ENCODE measurements at places on chromosomes 5 and 9.

DNA sequence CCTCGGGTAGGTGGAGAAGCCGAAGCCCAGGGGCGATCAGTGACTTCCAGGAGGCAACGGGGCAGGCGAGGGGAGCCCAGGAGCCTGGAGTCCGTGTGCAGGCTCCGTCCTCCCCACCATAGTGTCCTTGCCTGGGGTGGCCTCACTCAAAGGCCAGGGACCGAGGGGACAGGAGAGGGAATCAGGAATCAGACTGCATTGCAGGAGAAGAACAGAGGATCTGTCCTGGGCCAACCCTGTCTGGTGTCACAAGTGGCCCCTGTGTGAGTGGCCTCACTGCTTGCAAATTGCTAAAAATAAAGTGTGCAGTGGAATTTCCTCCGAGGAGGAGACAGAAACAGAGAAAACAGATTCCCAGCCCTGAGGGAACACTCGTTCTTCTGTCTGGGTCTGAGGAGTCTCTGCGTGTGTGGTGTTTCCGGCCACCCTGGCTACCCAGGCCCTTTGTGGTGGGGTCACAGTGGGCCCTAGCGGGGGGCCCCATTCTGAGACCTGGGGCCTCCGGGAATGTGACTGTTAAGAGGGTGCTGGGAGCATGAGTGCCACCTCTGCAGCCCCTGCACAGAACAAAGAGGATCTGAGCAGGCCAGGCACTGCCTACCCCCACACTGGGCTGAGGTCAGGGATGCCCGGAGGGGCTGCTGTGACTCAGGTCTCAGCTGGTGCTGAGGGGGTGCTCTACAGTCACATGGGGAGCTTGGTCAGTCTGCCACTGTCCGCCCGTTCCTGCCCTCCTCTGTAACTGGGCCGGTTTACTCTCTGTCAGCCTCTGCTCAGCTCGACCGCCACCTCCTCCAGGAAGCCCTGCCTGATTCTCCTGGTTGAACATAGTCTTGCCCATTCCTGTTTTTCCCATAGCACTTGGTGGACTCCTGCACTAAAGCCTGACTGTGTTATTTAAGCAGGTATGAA lies 7.4 kb downstream of the TRAF1 start:
- DNase-seq, result no peak

DNA sequence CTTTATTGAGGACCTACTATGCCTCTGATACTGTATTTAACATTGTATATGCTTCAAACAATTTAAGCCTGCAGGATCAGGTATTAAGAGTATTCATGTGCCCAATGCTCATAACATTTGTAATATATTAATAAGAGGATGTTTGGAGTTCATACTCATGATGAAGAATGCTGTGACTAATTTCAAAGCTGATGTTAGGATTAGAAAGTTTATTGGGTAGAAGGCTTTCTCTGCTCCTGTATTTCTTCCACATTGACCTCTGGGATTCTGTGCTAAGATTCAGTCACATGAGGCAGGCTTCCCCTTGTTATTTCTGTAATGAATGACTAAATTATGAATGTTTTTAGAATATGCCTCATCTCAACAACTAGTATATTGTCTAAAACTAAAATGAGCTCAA lies 456.4 kb downstream of the NFIB start:
- no peak for DNase-seq

GRCh38 chr5:119330367-119331183 lies 25.2 kb upstream of the TNFAIP8 start:
- no peak for DNase-seq

DNA sequence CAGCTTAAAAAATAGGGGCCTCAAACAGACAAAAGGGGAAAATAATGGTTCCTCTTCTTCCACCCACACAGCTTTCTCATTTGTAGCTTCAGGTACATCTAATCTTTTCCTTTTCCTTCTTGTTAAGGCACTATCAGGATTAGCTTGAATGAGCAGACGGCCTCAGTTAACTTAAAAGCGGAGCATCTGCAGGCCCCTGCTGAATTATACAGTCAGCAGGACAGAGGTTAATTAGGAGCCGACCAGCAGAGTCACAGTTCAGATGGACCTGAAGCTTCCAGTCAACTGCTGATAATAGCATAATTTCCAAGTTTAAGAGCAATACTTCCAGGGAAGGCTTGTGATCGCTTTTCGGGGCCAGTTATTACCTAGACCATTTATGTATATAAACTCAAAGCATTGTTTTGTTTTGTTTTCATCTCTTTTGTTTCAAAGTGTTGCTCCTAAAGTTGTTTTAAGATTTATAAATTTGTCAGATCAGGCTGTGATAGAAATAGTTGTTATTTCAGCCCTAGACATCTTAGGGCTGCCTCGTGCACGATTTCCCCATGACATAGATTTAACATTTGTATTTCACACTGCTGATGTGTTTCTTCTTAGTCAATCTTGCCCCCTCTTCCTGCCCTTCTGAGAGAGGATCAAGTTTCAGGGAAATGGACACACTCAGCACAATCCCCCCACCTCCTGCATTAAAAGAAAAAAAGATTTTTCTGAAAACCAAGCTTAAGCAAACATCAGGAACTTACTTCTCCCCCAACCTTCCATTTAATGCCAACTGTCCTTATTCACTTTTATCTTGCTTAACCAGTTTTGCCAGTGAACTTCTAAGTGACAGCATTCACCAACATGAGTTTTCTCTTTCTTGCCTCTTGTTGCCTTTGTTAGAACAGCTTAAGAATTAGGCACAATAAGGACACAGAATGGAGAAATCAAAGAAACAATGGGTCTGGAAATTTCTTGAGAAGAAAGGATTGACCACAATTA lies 449.8 kb downstream of the ARHGEF28 start:
- no peak for DNase-seq

GRCh38 chr5:95102080-95102479 lies 182.8 kb downstream of the MCTP1 start:
- no peak for DNase-seq

DNA sequence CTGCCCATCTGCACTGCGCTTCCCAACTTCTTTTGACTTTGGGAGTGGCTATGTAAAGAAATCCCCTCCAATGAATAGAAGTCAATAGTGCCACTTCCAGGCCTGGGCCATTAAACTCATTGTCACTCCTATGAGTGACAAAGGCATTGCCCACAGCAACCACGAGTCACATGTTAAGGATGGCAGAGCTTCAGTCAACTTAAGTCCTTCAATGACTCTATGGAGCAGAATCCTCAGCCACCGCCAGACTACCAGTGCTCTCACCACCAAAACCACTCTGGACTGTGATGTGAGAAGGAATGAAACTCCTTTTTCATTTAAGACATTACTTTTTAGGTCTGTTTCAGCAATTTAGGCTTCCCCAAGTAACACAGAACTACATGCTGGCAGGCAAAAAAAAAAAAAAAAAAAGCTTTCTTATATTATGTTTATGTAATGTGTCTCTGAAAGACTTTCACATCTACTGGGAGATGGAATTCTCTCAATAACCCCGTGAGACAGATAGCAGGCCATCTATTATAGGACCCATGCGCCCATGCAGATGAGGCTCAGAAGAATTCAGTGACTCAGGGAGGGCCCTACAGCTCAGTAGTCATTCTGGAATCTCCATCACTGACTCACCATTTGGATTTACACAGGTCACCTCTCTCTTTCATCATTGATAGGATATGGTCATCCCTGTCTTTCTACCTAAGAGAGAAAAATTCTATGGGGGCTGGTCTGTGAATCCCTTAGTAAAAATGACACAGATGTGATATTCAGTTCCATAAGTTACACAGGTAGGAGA lies 180.5 kb downstream of the CEMIP2 start:
- no peak for DNase-seq

DNA sequence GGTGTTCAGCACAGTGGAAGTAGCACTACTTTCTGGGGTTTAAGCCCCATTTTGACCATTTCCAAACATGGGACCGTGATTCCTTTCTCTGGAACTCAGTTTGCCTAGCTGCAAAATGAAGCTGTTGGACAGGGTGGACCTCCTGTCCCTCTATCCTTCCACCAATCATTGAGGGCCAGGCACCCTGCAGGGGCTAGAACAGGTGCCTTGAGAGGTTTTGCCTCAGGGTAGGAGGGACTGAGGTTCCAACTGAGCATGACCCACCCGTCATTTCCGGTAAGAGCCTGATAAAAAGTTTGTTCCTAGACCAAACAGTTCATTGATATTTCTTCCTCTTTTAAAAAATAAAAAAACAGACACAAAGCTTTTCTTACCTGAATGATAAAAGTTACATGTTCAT lies 116.5 kb downstream of the MVB12B start:
- DNase-seq, result no peak

DNA sequence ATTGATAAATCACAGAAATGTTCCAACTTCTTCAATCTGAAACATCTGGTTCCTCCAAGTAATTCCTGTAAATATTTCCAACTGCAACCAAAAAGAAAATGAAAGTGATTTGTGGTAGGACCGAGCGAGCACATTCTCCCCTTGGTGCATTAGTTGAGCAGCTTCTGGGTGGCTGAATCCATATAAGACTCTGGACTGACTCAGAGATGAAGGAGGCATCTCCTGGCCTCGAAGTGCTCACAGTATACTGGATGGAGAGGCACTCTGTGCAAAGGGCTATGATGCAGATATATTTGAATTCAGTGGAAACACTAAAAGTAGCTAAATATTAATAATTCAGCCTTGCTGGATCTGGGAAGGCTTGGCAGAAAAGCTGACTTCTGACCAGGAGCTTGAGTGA lies 265.0 kb downstream of the MARCHF11 start:
- DNase-seq, result no peak

DNA sequence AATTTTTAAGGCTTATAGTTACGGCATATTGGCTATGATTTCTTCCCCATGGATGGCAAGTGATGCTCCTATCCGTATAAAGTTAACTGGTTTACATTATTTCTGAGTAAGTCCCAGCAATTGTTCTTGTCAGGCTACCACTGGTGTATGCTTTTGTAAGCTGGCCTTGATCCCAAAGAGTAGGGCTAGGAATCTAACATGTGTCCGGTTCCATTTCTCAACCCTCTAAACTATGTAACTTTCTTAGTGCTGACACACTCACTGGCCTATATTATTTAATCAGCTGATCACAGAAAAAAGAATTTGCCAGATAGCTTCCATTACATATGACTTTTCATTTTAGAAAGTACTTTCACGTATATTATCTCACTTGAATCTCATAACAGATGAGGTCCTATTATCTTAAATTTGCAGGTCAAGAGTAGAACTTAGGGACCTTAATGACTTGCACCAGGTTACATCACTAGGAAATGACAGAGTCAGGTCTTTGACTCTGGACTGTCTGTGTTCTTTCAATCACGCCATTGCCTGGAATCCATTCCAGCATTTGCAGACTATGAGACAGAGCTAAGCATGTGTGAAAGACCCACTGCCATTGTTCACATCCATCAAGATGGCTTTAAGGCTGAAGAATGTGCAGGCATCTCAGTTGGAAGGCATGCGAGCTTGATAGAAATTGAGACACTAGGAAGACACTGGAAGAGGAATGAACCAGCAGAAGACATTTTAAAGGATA lies 362.9 kb downstream of the ARRDC3 start:
- no peak for DNase-seq

DNA sequence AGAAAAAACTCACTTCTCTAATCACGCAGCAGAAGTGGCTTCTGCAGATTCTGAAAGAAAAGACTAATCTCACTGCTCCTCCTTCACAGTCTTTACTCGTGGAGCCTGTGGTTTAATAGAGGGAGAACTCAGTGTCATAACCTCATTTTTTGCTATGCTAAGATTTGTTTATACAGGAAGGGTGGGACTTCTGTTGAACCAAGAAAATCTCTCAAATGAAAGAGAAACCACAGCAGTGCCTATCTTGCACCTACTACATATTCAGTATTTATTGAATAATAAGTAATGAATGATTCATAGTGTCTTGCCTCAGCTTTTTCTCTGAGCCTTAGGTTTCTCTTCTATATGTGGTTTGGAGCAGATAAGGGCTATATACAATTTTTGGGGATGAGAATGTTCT lies 136.1 kb upstream of the DMAC1 start:
- DNase-seq, result no peak

DNA sequence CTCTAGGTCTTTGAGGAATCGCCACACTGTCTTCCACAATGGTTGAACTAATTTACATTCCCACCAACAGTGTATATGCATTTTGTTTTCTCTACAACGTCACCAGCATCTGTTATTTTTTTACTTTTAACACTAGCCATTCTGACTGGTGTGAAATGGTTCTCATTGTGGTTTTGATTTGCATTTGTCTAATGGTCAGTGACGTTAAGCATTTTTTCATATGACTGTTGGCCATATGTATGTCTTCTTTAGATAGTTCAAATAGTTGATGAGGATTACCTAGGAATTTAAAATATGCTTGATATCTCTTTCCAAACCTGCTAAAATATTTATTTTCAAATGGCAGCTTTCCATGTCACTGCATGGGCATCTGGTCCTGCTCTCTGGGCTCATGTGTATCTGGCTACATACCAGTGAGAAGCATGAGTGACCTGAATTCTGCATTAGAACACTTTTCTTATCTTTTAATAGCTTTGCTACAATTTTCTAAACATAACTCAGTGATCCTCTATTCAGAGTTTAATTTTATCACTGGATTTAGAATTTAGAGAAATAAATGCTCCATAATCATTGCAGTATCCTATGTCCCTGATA lies 95.8 kb upstream of the ADAMTS16 start:
- no peak for DNase-seq

GRCh38 chr5:41109186-41109585 lies 38.0 kb upstream of the MROH2B start:
- DNase-seq, result no peak

DNA sequence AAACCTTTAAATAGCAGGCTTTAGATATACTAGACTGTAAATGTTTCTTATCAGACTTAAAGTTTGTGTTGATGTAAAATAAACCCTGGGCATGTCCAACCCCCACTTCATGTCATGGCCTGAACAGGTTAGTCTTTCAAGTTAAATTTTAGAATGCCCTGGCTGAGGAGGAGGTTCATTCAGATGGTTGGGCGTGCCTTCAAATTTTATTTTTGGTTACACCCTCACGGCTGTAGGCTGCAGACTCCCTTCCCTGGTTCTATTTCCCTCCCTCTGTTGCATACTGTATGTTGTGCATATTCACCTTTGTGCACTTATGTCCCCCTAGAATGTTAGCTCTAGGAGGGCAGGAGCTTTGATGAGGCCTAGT lies 5.3 kb upstream of the BICD2 start:
- no peak for DNase-seq

GRCh38 chr9:127809002-127809539 lies 6.4 kb downstream of the FPGS start:
- DNase-seq, result no peak

- DNase-seq, result no peak
Observed at GRCh38 chr5:17805227-17805825, 171.1 kb downstream of the TAF11L14 start.

GRCh38 chr5:56514245-56514644 lies 281.1 kb upstream of the ANKRD55 start:
- DNase-seq, result no peak

GRCh38 chr9:118961857-118962256 lies 407.4 kb downstream of the BRINP1 start:
- DNase-seq, result no peak

- no peak for DNase-seq
Observed at GRCh38 chr5:867300-867870, 16.6 kb upstream of the ZDHHC11 start.

DNA sequence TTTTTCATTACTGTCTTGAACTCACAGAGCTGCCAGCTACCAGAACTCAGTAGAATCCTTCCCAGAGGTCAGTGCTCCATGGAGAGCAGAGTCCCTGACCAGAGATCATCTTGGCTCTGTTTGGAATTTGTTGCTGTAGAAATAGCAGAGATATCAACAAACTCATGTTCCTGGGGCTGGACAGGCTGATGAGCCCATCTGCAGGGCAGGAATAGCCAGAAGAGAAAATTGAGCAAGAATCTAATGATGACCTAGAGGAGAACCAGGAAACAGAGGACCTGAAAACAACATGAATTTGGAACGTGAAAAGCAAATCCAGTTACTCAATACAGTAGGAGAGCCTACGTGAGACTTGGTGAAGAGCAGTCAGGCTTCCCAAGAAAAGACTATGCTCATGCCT lies 437.8 kb downstream of the PLK2 start:
- DNase-seq, result no peak
